ENCODE measurements at places on chromosomes 6 and 20.

DNA sequence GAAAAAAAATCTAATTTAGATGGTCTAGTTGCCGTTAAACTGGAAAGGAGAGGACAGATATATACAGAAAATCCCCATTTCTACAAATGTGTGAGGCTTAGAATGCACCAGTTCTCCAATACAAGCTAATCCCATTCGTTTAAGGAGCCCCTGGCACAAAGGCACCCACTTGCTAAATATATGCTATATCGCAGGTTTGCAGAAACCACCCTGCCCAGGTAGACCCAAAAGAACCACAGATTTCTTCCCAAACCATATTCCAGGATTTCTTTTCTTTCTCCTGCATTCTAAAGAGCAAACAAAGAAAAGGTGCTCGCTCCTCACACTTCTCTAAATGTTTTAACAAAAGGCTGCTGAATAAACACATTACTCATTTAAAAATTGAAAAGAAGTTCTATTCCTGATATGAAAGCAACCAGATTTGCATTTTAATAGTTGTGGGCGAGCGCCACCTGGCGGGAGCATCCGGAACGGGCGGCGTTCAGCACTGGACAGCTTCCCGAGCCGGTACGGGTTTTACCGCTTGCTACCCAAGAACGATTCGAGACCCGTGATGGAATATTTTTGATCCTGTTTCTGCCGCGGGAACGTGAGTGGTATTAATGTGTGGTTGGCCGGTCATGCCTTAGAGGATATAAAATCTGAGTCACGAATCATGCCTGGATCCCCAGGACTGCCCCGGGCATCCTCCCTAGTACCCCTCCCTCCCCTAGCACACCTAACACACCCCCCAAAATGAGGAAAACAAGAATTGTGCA lies 2.1 kb downstream of the PTPRT start:
- DNase-seq: peak; percentile 69

GRCh38 chr20:48782901-48783308 lies 44.9 kb downstream of the PREX1 start:
- no peak for DNase-seq

- DNase-seq: no peak
These were observed 157.9 kb downstream of the KIF16B start for GRCh38 chr20:16415071-16416053.

- peak; percentile 32 for DNase-seq
These were observed 54.4 kb downstream of the GOPC start for GRCh38 chr6:117547688-117548621.

DNA sequence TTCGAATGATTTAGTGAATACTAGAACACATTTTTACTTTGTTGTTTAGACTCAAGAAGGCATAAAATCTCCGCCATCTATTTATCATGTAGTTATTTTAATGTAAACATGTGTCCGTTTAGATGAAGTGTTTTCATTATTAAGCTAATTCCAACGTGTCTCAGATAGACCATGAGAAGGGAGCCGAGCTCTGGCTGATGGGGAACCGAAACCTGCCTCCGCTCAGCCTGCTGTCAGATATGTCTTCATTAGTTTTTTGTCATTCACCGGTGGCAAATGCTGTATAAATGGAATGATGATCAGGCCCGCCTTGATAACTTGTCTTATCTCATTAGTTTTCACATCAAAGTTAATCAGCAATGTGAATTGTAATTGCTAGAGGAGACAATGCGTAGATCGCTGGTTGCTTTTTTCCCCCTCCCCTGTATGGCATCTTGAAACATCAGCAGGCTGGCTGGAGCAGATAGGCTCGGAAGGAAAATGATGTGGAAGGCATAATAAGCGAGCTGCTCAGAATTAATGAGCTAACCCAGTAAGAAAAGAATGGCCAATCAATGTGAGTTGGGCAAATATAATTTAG lies 136.4 kb downstream of the LINC00237 start:
- no peak for DNase-seq

DNA sequence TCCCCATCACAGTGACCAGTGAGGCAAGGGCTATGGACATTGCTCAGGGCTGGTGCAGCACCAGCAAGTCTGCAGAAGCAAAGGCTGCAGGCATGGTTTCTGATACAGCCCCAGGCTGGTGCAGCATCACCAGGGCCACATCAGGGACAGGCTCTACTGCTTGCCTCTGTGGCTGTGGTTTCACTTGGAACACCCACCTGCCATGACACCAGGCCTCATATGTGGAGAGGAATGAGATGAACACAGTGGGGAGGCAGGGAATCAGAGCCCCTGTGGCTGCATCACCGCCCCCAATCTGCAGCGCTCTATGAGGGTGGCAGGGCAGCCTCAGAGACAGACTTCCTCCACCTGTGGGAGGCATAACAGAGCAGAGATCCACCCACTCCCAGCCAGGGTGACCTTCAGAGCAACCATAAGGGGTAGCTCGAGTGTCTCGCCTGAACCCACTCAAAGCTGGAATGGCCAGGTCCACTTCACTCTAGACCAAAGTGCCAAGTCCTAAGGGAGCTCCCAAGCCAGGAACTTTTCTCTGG lies 7.9 kb downstream of the RING1 start:
- DNase-seq: no peak

DNA sequence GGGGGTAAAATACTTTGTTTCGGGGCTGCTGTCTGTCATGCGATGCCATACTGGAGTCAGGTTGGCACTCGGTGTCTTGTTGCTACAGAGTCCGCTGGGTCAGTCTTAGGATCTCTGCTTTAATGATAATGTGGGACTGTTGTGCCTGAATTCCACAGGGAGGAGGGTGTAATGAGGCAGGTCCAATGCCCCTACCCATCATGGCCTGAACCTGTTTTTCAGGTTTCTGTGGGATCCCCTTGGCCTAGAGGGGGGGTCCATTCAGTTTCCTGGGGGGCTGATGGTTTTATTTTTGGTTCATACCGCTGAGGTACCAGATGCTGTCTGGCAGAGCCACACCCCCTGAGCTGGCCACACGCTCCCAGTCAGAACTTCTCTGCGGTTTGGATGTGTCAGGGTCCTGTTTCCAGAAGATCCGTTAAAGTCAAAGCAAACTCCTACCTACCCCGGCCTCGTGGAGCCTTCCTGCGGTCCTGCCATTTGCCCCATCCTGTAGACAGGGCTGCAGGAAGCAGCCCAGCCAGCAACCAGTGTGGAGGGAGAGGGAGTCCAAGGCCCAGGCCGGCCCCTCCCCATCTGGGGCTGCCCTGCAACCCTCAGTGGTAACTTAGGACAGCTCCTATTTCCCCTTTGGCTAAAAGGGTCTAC lies 69.7 kb downstream of the TCP11 start:
- no peak for DNase-seq

DNA sequence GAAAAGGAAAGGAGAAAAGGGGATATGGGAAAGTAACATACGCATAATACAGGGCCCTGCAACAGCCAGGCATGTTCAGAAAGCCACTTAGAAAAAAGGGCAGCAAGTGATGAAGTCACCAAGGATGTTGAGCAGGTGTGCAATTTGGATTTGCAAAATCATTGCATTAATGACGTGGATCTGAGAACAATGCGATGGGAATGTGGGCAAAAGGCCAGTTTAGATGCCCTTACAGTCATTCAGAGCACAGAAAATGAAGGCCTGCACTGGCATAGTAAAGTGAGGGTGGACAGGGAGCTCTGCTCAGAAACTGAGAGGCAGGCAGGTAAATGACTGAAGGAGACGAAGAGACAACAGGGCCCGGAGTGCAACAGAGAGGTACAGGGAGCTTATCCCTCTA lies 123.7 kb upstream of the NHSL1 start:
- no peak for DNase-seq

DNA sequence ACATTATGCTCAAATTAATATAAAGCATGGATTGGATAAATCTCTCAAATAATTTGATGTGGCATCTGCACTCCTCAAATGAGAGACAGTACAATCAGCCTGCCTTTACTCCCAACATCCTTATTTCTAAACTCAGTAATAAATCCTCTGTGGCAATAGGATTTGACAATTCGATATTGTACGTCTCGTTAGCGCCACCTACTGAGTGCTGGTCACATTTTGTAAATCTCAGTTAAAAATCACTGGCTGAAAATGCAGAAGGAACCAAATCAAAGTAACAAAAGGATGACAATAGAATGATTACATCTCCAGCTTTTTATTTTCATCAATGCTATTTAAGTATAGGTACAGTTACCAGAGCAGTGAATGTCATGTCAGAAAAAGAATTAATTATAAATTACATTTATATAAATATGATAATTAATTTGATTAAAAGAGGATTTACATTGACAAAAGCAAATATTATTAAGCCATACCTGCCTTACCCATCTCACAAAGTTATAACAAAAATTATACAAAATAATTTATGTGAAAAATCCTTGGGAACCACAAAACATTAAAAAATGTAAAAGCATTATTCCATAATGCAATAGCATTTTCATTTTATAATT lies 20.2 kb upstream of the GJE1 start:
- DNase-seq: peak; percentile 67

GRCh38 chr6:692356-692851 lies 535 bp downstream of the EXOC2 start:
- DNase-seq: peak; percentile 81

GRCh38 chr20:21661488-21662055 lies 43.9 kb upstream of the PAX1 start:
- DNase-seq: no peak

DNA sequence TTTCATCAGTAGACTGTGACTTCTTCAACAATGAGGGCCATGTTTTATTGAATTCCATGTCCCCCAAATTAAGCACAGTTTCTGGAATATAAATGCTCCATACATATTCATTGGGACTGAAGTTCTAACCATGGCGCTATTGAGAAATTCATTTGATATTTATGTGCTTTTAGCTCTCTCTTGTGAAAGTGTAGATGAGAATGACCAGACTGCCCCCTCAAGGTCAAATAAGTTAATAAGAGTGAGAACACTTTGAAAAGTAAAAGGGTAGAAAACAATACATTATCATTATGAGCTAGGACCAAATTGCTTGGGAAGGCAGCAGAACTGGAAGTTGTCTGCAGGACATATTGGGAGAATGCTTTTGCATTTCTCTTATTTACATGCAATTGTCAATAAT lies 597.9 kb downstream of the EPM2A start:
- DNase-seq: no peak

DNA sequence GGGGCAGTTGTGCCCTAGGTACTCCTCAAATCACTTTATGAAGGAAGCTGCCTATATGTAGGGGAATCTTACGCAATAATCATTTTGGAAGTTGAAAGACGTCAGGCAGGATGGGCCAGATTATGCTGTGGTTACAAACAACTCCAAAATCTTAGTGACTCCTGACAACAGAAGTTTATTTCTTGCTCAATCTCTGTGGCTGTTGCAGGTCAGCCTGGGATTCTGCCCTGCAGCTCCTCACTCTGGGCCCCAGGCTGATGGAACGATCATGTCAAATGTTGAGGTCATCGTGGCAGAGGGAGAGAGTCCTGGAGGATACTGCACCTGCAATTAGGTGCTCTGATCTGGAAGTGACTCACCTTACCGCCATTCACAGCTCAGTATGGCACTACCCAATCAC lies 88.4 kb downstream of the ZDHHC14 start:
- no peak for DNase-seq

- no peak for DNase-seq
These were observed 287.3 kb upstream of the FOXQ1 start for GRCh38 chr6:1024587-1024986.

DNA sequence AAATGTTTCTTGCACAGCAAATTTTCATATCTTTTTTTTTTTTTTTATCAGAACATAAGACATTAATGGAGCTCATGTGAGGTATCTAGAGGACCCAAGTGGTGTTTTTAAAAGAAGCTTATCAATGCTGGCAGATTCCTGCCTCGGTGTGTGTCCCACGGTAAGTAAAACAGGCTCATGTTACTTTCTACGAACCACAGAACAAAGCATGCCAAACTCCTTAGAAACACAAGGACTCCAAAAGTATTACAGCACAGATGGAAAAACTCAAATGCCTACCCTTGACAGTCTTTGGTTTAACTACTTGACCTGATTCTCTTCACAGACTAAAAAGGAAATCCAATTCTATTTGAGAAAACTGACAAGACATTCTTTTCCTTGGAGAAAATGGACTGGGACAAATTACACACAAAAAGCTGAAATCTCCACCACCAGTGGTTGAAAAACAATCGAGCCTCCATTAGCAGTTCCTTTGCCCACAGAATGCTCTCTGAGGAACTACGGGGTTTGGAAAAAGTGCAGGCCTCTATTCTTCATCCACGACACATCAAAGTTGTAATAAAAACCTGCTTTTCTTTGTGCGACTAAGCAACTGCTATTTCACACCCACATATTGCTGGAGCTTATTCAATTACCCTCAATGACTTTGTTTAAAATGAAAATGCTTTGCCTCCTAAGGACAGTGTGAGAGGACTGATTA lies 5.4 kb downstream of the METTL24 start:
- DNase-seq: no peak

GRCh38 chr6:65055545-65055944 lies 651.5 kb downstream of the EYS start:
- DNase-seq: no peak

- DNase-seq: peak; percentile 58
These were observed 80.7 kb upstream of the CCN6 start for GRCh38 chr6:111973118-111973761.

GRCh38 chr6:111207141-111207858 lies 120.0 kb downstream of the SLC16A10 start:
- no peak for DNase-seq

GRCh38 chr6:37704066-37704465 lies 6.4 kb upstream of the MDGA1 start:
- no peak for DNase-seq

DNA sequence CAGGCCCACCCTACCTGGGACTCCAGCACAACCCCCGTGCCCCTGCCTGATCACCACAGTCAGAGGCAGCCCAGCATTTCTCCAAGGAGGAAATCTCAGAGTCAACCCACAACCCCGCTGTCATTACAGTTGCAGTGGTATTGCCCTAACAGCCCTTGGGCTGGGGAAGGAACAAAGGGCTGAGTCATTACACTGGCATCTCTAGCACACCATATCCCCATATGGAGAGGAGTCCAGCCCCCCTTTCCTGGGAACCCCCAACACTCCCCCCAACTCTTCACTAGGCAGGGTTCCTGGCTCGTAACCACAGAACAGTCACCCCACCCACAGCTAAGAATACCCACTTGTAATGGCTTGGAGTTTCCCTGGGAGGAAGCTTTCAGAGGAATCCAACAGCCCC lies 149.4 kb upstream of the OGFRL1 start:
- no peak for DNase-seq

DNA sequence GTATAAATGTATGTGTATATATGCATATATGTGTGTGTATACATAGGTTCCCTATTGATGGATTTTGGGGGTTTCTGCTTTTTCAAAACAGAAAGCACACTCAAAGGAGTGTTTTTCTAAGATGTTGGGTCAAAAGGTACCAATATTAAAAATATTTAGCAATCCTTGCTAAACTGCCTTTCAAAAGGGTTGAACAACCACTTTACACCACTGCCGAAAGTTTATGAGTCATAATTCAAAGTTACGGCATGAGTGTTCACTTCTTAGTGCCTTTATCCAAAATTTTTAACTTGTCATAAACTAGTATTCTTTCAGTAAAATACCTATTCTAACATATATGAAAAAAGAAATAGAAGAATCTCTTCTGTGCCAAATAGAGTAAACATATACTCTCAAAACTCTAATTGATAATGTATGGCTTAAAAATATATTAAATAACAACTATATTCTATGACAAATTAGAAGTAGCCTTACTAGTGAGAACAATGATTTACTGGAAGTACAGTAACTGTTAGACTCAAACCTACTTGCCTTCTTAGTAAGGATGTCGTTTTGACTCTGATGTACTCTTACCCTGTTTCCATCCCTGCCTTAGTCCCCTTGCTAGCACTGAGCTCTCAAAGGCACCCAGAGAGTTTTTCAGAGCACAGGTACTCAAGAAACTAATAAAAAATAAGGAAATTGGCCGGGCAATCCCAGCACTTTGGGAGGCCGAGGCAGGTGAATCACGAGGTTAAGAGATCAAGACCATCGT lies 136.1 kb downstream of the INSM1 start:
- peak; percentile 68 for DNase-seq

- no peak for DNase-seq
These were observed 644.9 kb upstream of the AGPAT4 start for GRCh38 chr6:161918628-161919205.

Measured in activated CD4-positive, alpha-beta T cell treated with anti-CD3 and anti-CD28 coated beads, Interleukin-2, Interleukin-4, amounts not matched to agents 100 ng/mL and 50 ng/mL, durations not matched to agents 16 hours and 8 hours (primary cell).